ENCODE measurements at places on chromosomes 13 and 19.

DNA sequence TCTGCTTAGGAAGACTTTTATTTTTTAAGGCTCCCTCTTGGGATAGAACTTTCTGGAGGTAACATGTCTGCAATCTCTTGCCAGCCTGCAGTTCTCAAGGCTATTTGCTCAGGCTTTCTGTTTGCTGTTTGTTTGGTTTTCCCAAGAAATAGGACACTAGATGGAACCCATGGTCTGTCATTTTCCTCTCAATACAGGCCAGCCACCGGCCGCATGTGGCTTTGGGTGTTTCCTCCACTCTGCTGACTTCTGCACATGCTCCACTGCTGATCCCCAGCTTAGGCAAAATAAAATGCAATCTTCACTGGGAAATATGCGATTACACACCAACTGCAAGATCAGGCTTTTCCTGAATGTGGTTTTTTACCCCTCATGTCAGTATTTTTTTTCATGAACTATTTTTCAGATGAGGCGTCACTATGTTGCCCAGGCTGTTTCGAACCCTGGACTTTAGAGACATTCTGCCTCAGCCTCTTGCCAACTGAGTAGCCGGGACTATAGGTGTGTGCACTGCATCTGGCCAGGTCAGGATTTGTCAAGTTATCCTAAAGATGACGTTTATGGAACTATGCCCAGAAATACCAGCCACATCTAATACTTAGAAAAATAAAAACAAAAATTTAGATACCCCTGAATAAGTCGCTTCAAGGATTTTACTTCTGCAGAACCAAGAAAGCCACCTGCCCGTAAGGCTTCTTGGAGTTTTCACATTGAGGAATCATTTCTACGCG is 94.3 kb upstream of the PABPC3 start:
- DNase-seq: peak; percentile 0

- no peak for DNase-seq
Observed at GRCh38 chr19:12733369-12734214, 892 bp downstream of the TRIR start.

GRCh38 chr13:106139377-106139776 is 396.1 kb downstream of the EFNB2 start:
- DNase-seq: peak; percentile 46

- no peak for DNase-seq
Observed at GRCh38 chr13:110089815-110090214, 217.1 kb downstream of the COL4A1 start.

DNA sequence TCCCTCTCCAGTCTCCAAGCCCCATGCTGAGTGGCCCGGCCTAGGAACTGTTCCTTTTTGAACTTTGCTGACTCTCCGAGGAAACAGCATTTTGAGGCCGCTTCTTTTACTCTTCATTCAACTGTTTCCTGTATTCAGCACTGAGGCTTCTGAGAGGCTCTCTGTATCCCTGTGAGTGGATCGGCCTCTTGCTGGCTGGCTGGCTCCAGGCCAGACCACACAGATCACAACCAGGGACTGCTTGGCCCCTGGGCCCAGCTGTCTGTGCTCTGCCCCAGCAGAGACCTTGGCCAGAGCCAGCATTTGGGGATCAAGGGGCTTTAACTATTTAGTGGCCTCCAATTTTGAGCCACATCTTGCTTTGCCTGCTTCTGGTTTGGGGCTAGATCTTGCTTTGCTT is 75.6 kb upstream of the KL start:
- DNase-seq: peak; percentile 64

DNA sequence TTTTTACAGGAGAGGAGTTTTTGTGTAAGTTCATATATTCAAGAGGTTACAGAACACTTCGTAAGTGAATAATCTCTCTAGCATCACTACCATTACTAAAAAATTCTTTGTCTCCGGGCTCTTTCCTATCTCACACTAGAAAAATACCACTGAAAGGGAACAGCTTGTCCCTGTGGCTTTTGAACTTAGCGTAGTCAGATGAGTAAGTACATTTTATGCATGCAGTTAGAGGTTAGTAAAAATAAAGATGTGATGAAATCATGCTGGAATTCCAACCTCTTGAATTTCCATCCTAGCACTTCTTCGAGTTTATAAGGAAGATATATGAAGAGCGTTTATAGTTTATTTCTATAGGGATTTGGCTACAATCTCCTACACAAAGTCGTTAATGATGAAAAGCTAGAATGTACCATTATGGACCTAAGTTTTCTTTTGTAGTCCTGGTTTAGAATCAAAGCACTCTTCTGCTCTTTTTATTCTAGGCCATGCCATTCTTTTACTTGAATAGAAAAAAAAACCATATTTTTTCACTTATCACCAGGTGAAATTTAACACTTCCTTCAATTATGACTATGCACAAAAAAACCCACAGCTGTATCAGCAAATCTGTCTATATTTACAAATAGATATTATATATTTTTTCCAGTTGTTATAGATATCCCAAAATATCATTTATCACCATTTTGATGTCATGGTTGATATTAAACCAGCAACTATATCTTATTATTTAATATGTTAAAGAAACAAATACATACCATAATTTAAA is 139.9 kb upstream of the PCDH9 start:
- DNase-seq: peak; percentile 88

DNA sequence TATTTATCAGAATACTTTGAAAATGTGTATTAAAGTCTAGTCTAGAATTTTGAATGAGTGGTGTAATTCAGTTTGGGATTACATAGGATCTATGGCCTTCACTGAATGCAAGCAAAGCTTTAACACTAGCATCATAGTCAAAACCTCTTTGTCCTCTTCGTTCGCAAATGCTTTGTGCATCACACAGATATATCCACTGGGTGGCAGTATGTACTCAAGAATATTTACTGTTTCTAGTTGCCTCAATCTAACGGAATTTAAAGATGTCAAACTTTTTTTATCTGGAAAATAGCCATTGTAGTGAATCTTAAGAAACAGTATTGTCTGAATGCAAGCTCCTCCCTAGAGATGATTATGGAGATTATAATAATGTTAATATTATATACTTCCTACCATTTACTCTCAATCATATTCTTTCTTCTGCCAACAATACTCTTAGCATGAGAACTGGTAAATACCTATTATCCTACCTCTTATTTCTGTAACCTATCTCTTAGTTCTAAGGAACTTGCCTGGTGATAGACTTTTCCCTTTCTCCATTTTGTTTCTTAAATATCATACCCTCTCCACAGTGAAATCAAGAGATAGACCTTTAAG is 25.8 kb downstream of the LACC1 start:
- peak; percentile 60 for DNase-seq

GRCh38 chr19:56245121-56245740 is 27.3 kb upstream of the EDDM13 start:
- no peak for DNase-seq

DNA sequence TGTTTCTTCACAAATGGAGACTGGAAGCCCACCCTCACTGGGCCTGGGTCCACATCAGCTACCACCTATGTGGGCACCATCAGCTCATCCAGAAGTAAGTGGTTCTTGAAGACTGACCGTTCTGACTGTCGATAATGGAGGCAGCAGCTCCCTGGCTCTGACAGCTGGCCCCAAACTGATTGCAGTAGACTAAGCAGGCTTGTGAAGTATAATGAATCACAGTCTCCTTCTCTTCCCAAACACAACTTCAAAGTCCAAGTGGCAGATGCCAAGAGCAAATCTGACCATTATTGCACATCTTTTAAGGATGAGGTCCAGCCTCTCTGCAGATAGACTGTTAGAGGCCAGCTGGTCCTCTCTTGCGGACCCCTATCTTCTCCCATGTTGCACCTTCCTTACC is 574.4 kb upstream of the KLF12 start:
- no peak for DNase-seq
